ENCODE measurements at places on chromosomes 12 and 14.

- no peak for DNase-seq
These were observed 258.7 kb downstream of the SYT10 start for GRCh38 chr12:33180918-33181317.

GRCh38 chr14:89121968-89122620 lies 294.9 kb downstream of the FOXN3 start:
- peak; percentile 63 for DNase-seq

GRCh38 chr12:5185435-5186069 lies 141.9 kb downstream of the KCNA5 start:
- DNase-seq, result no peak

DNA sequence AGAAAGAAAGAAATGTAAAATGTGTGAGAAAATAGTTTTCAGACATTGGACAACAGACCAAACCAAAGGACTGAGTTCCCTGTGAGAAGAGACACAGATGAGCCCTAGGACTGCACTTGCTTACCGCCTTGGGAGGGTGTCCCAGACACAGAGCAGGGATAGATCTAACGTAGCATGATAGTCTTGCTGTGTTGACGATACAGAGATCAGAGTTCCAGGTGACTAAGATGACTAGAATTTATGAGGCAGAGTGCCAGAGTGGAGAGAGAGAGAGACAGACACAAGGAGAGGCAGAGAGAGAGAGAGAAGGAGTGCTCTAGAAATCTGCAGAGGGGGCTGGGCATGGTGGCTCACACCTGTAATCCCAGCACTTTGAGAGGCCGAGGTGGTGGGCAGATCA lies 148.2 kb upstream of the LMNTD1 start:
- DNase-seq, result no peak

DNA sequence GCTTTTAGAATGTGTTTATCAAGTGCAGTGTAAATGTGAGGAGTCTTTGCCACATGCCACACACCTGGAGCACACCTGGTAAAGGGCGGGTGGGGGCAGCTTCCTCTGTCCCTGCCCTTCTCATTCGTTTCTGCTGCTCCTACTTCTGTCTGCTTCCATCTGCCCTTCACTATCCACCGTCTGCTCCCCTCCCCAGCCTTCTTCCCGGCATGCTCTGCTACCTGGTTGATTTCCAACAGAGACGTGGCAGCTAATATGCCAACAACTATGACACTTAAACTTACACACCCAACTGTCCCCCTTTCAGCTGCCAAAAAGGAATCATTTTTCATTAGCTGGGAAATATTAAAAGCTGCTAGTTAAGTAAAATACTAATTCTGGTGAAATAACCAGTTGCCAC lies 9.1 kb upstream of the CARMIL3 start:
- no peak for DNase-seq

DNA sequence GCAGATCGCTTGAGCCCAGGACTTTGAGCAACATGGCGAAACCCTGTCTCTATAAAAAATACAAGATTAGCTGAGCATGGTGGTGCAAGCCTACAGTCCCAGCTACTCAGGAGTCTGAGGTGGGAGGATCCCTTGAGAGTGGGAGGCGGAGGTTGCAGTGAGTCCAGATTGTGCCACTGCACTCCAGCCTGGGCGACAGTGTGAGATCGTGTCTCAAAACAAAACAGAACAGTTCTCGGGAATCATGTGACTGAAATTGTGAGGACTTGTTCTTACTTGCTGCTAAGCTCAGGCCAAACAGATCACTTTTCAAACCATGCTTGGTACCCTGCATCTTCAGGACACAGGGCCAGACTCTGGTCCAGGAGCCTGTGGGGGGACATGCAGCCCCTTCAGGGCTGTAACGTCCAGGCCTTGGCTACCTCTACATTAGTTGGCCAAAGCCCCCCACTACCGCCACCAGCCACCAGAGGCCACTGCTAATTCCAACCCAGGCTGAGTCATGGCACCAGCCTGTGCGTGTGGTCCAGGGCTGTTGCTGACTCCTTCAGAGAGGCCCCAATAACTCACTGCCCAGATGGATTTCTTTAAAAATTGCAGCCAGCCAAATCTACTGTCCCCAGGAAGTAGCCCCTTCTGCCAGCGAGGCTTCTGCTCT lies 33.4 kb upstream of the SYNDIG1L start:
- no peak for DNase-seq

GRCh38 chr14:51436630-51437029 lies 196.6 kb downstream of the TMX1 start:
- DNase-seq, result no peak

GRCh38 chr14:64232095-64232838 lies 61.9 kb downstream of the ESR2 start:
- DNase-seq, result no peak
